ENCODE measurements at places on chromosomes 2 and 18. TPM values are rescaled to one million over a fixed set of nuclear protein-coding genes. Genes with fewer than 3 reads are reported as not detected.

- peak; percentile 36 for DNase-seq
Observed at GRCh38 chr2:40244675-40245074, 207.2 kb downstream of the SLC8A1 start.

DNA sequence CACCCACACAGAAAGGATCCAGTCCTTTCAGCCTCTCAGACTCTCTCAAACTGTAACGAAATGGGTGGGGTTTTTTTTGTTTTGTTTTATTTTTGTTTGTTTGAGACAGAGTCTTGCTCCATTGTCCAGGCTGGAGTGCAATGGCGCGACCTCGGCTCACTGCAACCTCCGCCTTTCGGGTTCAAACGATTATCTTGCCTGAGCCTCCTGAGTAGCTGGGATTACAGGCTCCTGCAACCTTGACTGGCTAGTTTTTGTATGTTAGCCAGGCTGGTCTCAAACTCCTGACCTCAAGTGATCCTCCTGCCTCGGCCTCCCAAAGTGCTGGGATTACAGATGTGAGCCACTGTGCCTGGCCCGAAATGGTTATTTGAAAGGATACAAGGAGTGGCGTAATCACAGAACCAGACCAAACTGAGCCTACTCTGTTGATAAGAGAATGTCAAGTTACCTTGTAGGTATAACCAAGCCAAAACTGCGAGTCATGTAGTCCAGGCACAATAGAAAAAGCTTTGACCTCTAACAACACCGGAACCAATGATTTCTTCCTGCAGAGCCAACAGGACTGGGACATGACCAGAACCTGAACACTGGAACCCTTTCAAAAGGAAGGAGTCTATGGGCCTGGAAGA lies 72.5 kb downstream of the NCAPH start:
- DNase-seq = no peak

GRCh38 chr18:23340661-23341060 lies 112.4 kb upstream of the RIOK3 start:
- DNase-seq = no peak

Gene MALL
- total RNA-seq = 43.7 TPM

- peak; percentile 68 for DNase-seq
Observed at GRCh38 chr2:226742347-226742746, 57.3 kb downstream of the IRS1 start.

DNA sequence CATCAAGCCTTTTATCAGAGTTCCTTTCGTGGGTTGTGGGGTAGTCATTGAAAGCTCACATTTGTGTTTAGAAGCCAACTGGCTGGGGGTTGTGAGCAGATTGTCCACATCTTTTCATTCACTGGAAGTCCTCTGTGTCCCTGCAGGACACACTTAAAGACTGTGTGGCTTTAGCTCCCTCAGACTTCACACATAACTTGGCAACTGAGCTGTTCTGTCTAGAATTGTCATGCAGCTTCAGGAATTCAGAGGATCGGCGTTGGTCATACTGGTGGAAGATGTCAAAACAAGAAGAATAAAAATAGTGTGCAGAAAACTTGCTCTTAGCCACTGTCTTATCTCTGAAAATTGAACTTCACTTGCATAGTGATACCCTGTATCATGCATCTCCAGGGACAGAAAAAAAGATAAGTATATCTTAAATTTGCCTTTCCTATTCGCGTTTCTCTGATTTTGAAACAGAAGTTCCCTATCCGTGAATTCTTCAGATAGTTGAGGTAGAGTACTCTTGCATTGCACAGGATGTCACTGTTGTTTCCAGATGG lies 49.6 kb downstream of the TRAPPC12 start:
- DNase-seq = no peak

DNA sequence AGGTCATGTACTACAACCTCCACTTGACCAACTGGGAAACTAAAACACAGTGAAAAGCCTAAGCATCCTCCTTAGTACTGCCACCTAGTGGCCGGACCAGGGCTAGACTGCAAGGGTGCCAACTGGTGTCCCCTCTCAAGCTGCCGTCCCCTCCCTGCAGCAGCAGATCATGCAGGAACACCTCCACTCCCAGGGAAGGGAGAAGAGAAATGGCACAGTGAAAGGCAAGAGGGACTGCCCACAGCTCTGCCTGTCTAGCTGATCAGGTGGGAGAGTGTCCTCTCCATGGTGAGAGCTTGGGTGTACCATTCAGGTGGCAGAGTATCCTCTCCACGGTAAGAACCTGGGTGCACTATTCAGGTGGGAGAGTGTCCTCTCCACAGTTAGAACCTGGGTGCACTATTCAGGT lies 78.1 kb downstream of the AAK1 start:
- DNase-seq = peak; percentile 40

DNA sequence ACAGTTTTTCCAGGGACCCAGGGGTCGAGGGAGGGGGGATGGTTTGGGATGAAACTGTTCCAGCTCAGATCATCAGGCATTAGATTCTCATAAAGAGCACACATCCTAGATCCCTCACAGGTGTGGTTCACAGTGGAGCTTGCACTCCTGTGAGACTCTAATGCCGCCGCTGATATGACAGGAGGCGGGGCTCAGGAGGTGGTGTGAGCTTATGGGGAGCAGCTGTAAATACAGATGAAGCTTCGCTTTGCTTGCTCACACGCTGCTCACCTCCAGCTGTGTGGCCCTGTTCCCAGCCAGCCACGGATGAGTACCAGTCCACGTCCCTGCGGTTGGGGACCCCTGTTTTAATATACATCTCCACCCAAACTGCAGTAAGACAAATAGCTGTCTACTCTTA lies 204.2 kb downstream of the AGAP1 start:
- DNase-seq = no peak

- DNase-seq = no peak
Observed at GRCh38 chr18:73879766-73880165, 267.9 kb downstream of the FBXO15 start.

Data from mucosa of gallbladder (tissue), 1 donor.